Psoas muscle (tissue), 8 donors: ENCODE measurements at places on chromosomes 3 and 15. TPM values are rescaled to one million over a fixed set of nuclear protein-coding genes. Genes with fewer than 3 reads are reported as not detected.
A peak's percentile ranks its signal among the peaks of the same experiment; 100 is the strongest.

- no peak for DNase-seq
These were observed 26.2 kb upstream of the IL20RB start for GRCh38 chr3:136931606-136932005.

Gene ATP2B2
- total RNA-seq: 6.5 TPM

Gene SH2D7
- not detected for total RNA-seq

- no peak for DNase-seq
These were observed 3.6 kb downstream of the POU1F1 start for GRCh38 chr3:87272718-87273341.

- no peak for DNase-seq
These were observed 137.0 kb upstream of the LIPC start for GRCh38 chr15:58294681-58295254.

DNA sequence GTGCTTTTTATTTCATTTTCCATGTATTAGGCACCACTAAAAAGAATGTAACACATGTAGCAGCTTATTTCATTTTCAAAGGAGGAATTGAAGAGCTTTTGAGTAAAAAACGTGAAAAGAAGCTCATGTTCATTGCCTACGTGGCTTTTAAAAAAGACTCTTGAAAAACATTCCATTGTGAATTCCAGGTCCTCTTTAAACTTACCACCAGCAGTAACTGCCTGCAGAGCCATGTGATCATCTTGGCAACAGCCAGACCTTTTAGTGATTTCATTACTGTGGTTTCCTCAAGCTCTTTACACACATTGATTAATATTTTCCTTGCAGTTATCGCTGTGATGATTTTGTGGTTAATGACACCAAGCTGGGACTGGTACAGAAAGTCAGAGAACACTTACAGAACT, 43.8 kb upstream of the FBXL22 start:
- DNase-seq: no peak

DNA sequence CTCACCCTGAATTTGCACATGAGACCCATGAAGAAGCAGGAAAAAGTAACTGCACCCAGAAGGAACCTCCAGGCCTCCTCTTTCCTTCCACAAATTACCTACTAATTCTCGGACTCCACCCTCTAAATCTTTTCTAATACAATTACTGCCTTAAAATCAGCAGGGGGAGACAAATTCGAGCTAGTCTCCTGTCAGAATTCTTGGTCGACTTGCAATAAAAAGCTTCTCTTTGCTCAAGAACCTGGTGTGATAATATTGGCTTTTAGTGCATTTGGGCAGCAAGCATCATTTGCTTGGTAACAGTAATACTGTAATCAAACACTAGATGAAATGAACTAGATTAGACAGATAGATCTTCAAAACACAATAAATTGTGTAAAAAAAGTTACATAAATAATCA, 281.9 kb downstream of the RAP2B start:
- DNase-seq: no peak

Gene RASGRP1
- total RNA-seq: 0.21 TPM

- DNase-seq: no peak
These were observed 67.4 kb downstream of the SNRPN start for GRCh38 chr15:25022233-25022632.

Gene CCDC39
- 0.81 TPM for total RNA-seq

GRCh38 chr3:54761637-54762036, 166.2 kb downstream of the LRTM1 start:
- no peak for DNase-seq

DNA sequence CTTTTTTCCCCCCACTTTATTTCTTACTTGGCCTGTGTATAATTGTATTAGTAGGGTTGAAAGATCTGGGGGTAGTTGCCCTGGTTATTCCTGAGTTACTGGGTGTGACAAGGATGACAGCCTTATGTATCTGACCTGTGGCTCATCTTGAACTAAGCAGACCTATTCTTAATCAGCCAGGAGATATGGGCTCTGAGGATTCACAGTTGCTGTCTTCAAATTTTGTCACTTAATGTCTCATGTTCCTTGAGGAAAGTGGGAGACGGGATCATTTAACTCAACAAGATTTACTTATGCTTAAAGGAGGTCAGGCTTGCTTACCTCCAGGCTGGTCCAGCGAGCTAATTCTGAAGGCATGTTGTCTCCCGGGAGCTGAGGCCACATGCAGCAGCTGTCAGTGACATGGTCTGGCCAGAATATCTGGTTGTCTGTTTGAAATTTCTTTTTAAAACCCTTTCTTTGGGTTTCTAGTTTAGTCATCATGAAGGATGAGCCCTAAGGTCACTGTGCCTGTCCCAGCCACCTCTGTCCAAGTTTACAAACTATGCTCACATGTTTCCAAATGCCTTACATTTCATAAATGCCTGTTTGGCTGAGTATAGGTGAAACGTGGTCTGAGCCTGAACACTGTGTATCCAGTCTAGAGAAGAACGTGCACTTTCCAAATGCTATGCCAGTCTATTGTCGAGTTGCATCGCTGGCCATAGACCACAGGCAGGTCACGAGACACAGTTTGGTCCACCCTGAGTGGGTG, 26.8 kb downstream of the LRTM1 start:
- DNase-seq: no peak

Gene C3orf20
- total RNA-seq: 0.10 TPM

Gene VIPR1
- 0.37 TPM for total RNA-seq

- no peak for DNase-seq
These were observed 308.2 kb downstream of the CTNNB1 start for GRCh38 chr3:41507336-41508062.

- peak; percentile 85 for DNase-seq
These were observed 2.3 kb downstream of the CHRNA3 start for GRCh38 chr15:78618490-78618934.

Gene TM4SF18
- total RNA-seq: 1.8 TPM

DNA sequence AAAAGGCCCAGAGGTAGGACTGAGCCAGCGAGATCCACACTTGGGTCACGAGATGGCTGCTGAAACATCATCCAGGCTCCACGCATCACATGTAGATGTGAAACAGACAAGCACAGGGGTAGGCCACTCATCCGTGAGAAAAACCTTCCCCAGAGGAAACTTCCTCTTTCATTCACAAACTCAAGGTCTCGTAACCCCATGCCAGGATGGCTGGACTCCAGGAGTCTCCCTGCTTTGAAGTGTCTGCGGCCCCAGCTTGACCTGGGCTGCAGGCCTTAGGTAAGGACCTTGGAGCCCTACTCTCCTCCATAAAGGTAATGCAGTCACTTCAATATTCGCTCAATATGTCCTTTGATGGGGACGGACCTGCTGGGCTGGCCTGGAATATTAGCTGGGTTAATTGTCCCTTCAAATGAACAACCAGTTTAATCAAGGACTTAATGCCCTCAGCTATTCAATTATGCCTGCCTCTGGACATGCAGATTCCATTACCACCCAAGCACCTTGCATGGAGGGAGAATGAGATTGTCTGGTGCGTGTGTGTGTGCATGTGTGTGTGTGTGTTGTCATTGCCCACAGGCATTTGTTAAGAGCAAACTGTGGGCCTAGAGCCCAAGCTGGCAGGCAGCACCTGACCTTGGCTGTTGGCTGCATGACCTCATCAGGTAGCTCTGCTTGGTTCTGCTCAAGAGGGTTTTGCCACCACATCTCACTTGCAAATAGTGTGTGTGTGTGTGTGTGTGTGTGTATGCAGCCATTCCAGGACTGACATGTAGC, 186.9 kb upstream of the TLE3 start:
- no peak for DNase-seq

- no peak for DNase-seq
These were observed 59.9 kb downstream of the CLSTN2 start for GRCh38 chr3:139994891-139995290.

GRCh38 chr15:57861034-57861638, 154.6 kb downstream of the POLR2M start:
- no peak for DNase-seq

DNA sequence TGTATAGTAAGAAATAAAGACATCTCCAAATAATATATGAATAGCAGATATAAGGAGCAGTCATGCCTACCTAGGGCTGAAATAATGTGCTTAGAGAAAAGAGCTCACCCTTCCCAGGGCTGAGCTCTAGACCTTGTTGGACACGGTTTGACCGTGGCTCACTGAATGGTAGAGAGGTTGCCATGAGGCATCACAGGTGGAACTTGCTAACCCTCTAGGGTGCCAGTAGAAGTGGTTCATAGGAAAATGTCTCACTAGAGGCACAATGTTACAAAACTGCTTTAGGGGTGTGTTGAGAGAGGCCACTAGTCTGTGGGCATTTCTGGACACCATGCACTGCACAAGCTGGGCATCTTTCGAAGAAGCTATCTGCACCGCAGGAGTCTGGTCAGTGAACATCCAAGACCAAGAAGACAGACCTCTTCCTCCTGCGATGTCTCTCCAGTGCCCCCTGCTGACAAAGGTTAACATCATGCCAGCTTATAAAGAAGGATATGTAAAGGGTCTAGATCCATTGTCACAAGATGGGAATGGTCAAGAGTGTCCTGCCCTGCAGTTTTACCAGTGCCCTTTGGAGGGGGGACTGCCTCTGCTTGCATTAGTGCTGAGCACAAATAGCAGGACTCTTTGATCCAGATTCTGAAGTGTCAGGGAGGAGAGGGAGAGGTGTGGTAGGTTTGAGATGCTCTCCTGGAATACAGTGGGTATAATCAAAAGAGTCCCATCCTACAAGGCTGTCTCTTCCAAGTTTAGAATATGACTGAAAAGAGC, 266.8 kb downstream of the ZNF385D start:
- no peak for DNase-seq

GRCh38 chr3:127483902-127484591, 106.5 kb downstream of the TPRA1 start:
- no peak for DNase-seq

GRCh38 chr3:131560795-131561194, 58.0 kb upstream of the MRPL3 start:
- DNase-seq: no peak

DNA sequence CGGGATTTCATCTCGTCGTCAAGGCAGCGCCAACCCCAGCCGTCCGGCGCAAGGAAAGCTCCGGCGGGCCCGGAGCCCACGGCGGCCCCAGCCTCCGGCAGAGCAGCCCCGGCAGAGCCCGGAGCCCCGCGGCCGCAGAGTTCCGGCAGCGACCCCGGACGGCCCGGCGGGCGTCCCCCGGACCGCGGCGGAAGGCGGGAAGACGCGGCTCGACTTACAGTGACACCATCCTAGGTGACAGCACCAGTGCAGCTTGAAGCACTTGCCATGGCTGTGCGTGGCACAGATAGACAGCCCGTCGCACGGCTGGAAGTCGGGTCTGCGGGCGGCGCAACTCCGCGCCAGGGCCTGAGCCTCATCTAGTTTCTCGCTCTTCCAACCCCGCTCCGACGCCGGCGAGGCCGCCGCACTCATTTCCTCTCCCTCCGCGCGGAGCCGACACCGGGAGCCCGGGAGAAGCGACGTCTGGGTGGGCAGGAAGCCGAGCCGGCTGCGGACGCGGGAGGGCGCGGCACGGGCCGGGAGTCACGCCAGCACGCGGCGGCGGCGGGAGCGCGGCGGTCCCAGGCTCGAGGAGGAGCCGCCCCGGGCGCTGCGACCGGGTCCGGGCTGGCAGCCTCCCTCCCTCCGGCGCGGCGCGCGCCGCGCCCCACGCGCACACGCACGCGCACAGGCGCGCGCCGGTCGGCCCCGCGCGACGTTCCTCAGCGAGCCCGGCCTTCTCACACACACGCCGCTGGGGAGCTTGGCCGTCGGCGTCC, at the start of gene C3orf70:
Gene C3orf70, minus strand, starts transcription at position 651 of the 761 bp plus-strand sequence. Its CDS starts 237 bp downstream, at position 414.
- DNase-seq: peak; percentile 59

Gene TMCO5A
- not detected for total RNA-seq

DNA sequence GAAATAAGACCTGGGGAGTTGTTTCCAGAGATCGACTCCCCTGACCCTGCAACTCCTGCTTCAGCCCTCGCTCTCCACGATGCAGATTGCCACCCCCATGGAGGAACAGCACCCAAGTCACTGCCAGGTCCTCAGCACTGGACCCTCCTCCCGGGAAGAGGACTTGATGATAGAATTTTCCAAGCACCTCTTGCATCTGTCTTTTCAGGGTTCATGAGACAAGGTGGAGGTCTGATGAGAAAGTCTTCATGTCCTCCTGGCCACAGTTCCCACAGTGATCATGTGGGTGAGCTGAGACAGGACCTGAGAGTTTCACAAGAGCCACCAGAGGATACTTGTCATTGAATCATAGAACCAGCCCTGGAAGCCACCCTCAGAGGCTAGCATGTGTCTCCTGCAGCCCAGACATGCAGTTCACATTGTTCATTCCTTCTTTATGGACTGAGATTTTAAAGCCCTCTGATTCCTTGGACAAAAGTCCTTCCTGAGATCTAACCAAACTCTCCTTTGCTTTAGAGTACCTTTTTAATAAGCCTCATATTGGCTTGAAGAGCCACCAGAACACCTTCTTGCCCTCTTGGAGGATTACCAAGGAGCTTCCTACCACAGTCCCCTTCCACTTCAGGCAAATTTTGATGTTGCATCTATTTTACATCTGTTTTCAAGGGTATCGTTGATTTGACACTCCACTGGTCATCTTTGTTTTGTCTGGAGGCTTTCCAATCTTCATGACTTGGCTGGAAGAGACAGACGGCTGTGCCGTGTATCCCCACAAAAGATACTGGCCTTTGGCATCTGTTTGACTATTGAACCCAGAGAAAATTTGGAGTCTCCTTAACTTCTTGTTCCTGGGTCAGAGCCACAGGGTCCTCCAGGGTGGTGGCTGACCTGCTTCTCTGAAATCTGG, 224.8 kb upstream of the BHLHE40 start:
- DNase-seq: no peak

DNA sequence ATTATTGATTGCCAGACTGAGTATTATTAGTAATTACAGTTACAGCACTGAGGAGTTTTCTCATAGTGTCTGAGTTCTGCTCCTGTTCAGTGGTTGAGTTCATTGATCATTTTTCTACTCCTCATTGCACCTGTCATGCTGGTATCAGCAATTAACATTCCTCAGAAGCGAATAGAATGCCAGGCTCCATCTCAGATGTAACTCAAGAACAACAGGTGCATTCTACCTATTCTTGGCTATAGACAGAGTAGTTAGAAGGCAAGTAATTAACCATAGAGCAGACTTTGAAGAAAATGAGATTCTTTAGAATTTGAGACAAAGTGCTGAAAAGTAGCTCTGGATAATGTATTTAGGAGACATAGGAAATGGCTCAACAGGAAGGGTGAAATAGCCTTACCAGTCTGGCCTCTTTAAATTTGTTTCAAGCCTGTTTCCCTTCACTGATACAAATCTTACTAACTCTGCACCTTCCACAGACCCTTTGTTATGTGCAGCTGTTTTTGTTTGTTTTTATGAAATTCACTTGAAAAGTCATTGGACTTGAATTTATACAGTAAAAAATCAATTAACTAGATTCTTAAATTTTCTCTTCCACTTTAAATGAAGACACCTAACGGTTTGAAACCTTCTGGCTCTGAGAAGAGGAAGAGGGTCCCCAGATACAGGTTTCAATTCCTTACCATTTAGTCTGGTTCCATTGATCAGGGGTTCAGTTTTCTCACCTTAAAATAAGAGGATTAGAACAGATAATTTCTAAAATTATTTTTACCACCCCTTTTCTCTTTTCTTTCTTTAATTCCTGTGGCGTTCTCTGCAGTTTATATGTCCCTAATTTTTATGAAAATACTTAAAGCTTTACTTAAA, 109.6 kb downstream of the FNDC3B start:
- no peak for DNase-seq

Gene CCNB2
- total RNA-seq: not detected

GRCh38 chr15:48355377-48355776, 24.1 kb downstream of the DUT start:
- no peak for DNase-seq

Gene ASB14
- total RNA-seq: 0.76 TPM
